ENCODE measurements at places on chromosomes 5 and 9. TPM values are rescaled to one million over a fixed set of nuclear protein-coding genes. Genes with fewer than 3 reads are reported as not detected.

Gene SH3RF2
- total RNA-seq, result 376 TPM

Gene LRRTM2
- not detected for total RNA-seq

Gene PALM2AKAP2
- 90.2 TPM for total RNA-seq

Gene STOML2
- total RNA-seq, result 132 TPM

Gene ADAMTS12
- total RNA-seq, result 0.85 TPM

Gene PRR16
- total RNA-seq, result 15.3 TPM

Gene RECK
- total RNA-seq, result 5.4 TPM

Gene LCP2
- total RNA-seq, result 3.9 TPM

Gene PCDHB5
- 2.3 TPM for total RNA-seq

Gene NR4A3
- 6.2 TPM for total RNA-seq

Gene CEP72
- 1.7 TPM for total RNA-seq

Gene KIF3A
- total RNA-seq, result 11.9 TPM

Gene FLT4
- 6.1 TPM for total RNA-seq

Gene CDKN2A
- total RNA-seq, result 0.30 TPM

Gene TAF11L9
- not detected for total RNA-seq

Gene COL5A1
- total RNA-seq, result 13.9 TPM

Gene GMCL2
- total RNA-seq, result not detected

- DNase-seq, result no peak
These were observed 29.6 kb downstream of the EHMT1 start for GRCh38 chr9:137648396-137648795.

DNA sequence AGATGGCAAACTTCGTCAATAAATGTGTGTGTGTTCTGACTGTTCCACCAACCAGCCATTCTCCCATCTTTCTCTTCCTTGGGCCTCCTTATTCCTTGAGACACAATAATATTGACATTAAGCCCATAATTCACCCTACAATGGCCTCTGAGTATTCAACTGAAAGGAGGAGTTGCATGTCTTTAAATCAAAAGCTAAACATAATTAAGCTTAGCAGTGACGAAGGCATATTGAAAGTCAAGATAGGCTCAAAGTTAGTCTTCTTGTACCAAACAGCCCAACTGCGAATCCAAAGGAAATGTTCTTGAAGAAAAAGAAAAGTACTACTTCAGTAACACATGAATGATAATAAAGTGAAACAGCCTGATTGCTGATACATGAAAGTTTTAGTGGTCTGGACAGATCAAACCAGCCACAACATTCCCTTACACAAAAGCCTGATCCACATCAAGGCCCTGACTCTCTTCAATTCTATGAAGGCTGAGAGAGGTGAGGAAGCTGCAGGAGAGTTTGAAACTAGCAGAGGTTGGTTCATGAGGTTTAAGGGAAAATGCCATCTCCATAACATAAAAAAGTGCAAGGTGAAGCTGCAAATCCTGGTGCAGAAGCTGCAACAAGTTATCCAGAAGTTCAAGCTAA is 81.4 kb downstream of the DENND1A start:
- no peak for DNase-seq

GRCh38 chr9:8800196-8800595 is 1000.6 kb upstream of the DMAC1 start:
- DNase-seq, result no peak

GRCh38 chr9:137114220-137114612 is 317 bp downstream of the DPP7 start:
- DNase-seq, result no peak

- DNase-seq, result no peak
These were observed 88.9 kb downstream of the PCSK5 start for GRCh38 chr9:75979362-75979761.

DNA sequence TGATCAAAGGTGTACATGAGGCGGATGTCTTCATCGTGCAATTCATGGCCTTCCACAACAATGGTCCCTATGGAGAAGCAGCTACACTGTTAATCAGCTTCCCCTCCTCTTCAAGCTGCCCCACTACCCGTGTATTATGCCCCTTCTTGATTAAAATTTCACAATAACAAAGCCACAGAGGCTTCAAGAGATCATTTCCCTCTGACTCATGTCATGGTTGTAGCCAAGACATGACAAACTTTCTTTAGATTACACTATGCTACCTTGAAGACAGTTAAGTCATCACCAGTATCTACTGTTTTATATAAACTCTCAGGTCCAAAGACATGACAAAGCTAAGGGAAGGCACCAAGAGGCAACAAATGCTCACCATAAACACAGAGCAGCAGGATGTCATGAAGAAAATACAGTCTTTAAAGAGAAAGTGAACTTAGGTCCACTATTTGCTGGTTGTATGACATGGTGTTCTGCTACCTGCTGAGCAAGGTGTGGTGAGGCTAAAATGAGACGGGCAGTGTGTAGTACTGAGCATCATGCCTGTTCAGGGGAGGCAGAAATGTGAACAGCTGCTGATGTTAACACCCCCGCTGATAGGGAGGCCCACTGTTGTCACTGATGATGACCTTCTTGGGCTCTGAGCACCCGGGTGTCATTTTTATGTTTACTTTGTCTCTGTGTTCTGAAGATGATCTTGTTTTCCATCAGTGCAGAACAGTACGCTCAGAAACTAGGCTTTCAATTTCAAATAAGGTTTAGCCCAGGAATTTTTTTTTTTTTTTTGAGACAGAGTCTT is 48.3 kb downstream of the IARS1 start:
- DNase-seq, result no peak

DNA sequence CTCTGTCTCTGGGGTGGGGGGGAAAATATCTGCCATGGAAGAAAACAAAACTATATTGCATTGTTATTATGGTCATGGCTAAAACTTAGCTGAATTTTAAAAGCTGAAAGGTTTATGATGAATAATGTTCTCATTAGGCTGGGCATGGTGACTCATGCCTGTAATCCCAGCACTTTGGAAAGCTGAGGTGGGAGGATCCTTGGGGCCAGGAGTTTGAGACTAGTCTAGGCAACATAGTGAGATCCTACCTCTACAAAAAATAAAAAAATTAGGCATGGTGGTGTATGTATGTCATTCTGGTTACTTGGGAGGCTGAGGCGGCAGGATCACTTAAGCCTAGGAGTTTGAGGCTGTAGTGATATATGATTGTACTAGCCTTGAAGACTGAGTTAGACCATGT is 44.5 kb downstream of the IPO11 start:
- no peak for DNase-seq

GRCh38 chr9:77916410-77916819 is 115.2 kb downstream of the GNAQ start:
- DNase-seq, result no peak

DNA sequence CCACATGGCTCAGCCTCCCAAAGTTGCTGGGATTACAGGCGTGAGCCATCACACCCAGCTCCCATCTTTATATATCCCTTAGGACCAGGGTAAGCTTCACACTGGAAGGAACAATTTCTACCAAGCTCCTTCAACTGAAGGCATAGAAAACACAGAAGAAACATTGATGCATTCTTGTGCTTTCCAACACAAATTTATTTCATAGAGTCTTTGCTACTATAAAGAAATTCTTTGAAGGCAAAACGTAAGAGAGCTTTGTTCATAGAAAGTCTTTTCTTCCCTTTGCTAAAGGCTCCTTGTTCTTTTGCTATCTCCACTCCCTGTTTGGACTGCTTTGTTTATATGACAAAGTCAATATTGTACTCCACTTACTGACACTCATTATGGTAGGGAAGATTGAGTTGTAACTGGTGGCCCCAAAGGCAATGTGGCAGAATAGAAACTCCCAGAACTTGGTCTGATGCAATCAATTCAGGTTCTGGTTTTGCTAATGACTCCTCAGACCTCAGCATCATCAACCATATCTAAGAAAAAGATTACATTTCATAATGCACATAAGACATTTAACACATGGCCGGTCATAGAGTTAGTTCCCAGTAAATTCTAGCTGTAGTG is 97.4 kb upstream of the CLINT1 start:
- DNase-seq, result no peak

GRCh38 chr9:129237164-129237611 is 59.1 kb upstream of the IER5L start:
- no peak for DNase-seq

DNA sequence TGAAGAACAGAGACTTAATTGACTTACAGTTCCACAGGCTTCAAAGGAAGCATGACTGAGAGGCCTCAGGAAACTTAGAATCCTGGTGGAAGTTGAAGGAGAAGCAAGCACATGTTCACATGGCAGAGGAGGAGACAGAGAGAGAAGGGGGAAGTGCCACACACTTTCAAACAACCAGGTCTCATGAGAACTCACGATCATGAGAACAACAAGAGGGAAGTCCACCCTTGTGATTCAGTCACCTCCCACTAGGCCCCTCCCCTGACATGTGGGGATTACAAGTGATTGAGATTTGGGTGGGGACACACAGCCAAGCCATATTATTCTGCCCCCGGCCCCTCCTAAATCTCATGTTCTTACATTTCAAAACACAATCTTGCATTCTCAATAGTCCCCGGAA is 19.5 kb downstream of the NR3C1 start:
- DNase-seq, result no peak

DNA sequence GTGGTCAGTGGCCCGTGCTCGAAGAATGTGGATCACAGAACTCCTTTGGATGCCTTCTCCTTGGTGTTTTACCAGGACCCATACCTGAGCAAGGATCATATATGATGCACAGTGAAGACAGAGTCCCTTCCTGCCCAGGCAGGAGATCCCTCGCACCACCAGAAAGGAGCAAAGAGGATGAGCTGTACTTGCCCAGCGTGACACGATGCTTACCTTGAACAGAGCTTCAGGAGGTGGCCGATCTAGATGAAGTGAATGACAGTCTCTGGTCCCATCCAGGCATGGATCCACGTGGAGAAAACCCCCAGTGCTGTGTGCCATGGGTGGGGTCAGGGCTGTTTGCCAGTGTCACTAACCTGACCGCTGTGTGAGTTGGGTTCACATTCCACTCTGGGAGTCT is 455.4 kb downstream of the GADD45G start:
- DNase-seq, result no peak

DNA sequence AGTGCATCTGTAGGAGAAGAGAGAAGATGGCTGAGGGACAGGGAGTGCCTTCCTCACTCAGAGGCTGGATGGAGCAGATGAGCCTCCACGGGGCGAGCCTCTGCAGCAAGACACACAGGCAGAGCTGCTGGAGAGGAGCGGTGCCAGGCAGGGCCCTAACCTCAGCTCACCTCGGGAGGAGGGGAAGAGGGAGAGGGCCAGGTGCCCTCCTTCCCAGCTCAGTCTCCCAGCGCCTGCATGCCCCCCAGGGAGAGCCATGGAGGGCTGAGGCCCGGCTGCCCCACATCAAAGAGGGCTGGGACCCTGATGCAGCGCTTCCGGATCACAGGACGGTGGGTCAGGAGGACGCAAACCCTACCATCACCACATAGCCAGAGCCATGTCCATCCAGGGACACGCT is 13.6 kb upstream of the SPATA31E1 start:
- no peak for DNase-seq

GRCh38 chr5:2399096-2399495 is 352.4 kb downstream of the IRX2 start:
- no peak for DNase-seq

DNA sequence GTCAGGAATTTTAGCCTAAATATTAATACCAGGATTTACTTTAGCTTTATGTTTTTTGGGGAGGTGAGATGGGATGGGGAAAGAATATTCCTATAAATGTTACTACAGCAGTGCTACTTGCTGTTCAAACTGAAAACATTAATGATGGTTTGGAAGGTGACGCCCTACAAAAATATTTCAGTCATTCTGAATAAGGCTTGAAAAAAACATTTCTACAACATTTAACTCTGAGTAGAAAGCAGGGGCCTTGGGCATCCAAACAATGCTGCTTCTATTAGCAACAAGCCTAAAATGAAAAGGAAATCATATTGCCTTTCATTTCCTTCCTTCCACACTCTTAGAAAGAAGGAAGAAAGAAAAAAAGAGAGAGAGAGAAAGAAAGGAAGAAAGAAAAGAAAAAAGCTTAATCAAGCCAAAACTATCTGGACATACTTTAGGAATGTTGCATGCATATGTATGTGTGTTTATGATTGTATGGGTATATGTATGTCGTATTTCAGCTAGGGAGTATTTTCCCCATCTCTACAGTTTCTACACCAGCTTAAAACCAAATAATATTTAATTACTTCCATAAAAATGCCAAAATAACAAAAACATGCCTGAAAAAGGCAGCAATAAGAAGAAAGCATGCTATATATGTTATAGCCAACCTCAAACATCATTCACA is 16.3 kb upstream of the DAB2 start:
- DNase-seq, result no peak

DNA sequence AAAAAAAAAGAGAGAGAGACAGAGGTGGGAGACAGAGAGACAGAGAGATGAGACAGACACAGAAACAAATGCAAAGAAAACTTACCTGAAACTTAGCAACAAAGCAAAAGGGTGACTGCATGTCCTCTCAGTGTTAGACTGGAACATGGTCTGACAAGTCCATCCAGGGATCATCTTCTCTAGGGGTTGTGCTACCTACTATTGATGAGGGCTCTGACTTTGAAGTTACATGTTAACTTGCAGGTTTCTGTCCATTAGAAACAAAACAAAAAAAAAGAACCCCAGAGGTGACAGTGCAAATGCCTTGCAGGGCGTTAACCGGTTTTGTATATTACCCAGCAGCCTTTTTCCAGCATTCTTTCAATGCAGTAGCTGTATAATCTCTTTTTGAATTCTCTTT is 13.6 kb upstream of the SPARC start:
- DNase-seq, result no peak

GRCh38 chr9:88166660-88167059 is 28.4 kb upstream of the SPATA31C2 start:
- no peak for DNase-seq

DNA sequence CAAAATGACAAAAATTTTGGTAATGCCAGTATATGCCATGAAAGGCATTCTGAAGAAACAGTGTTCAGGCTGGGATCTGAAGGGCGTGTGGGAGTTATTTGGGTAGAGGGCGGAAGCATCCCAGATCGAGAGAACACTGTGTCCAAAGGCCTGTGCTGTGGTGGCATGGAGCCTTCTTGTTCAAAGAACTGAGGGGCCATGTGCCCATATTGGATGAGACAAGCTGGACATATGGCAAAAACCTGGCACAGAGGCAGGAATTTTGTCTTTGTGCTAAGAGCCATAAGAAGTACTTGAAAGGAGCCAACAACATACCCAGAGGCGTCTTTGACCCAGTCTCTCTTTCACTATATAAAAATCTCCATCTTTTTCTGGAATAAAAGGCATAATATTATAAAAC is 128.0 kb downstream of the SYK start:
- DNase-seq, result no peak
